Caki2 (cell line): ENCODE measurements at places on chromosomes 1 and 21.

- no peak for DNase-seq
Measured at GRCh38 chr1:112337028-112337531, 58.9 kb upstream of the CTTNBP2NL start.

- no peak for DNase-seq
Measured at GRCh38 chr1:23352096-23352695, 8.1 kb upstream of the HNRNPR start.

DNA sequence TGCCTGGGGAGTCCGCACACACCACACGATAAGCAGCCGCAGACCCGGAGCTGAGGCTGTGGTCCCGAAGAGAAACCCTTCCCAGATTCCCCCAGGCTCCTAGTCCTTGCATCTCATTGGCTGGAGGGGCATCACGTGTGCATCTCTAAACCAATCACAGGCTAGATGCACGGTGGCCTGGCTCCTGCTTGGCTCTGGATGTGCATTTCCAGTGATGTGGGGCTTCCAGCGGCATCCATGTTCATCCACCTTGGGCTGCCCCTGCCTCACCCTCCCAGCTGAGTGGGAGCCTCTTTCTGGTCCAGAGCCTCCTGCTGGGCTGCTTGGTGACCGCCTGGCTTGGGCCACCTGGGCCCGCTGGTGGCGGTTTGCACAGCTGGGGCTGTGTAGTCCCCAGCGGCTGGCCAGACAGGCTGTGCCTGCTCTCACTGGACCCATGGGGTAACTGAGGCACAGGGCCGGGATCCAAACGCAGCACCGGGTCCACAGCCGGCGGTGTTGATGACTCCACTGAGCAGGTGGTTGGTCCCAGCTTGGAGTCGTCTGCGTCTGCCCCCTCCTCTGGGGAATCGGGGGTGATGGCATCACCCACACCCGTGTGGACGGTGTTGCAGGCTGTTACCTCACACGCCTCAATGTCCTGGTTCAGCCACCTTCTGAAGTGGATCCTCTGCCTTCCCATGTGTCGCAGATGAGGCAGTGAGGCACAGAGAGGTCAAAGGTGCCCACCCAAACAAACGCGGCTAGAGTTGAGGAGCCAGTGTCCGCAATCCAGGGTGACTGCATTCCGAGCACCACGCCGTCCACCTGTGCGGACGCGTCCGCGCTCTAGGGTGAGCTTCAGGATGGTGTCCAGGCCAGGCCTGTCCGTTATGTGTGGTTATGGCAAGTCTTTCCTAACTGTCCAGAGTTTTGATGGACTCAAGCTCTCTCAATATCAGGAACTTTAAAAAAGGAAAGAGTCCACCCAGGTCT, 41.3 kb downstream of the COL6A1 start:
- no peak for DNase-seq

GRCh38 chr1:92662048-92662447, 122.9 kb downstream of the EVI5 start:
- no peak for DNase-seq

- DNase-seq: no peak
Measured at GRCh38 chr1:21663951-21664805, 5.0 kb downstream of the RAP1GAP start.

DNA sequence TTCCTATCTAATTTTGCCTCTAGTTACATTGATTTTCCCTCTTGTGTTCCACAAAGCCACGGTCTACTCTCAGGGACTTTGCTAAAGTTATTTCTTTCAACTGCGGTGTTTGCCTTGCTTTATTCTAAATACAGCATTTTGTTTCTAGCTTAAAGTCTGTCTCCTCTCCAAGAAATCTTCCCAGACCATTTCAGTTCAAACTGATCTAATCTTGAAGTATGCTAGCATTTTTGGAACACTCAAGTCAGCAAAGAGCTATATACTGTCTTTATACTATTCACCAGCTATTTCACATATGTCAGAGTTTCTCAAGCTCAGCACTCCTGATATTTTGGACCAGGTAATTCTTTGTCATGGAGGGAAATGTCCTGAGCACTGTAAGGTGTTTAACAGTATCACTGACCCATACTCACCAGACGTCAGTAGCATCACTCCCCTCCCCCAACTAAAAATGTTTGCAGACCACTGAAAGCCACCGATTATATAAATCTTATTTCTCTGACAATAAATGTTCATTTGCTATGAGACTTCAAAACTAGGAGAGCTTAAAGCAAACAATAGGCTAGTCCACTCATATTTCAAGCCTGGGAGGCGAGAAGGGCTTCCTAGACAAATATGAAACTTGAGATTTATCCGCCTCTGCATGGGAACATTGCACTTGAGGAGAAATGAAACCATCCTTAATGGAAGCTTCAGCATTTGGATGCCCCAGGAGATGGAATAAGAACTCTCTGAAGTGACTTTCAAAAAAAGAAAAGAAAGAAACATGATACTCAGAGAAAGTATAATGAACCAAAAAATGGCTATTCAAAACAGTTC, 81.1 kb downstream of the KIAA0319L start:
- no peak for DNase-seq

GRCh38 chr1:204326771-204327300, 32.9 kb downstream of the PLEKHA6 start:
- DNase-seq: no peak

DNA sequence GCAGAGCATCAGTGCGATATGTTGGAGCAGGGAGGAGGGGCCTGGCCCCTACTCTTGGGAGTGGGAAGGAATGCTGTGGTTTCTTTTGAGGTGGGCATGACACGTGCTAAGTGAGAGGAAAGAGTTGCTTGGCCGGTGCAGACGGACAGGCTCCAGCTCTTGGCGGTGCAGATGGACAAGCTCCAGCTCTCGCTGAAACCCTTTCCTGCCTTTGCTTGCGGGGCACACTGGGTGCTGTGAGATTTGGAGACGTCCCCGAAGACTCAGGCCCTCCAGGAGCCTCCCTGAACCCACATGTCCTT, 15.9 kb downstream of the PDXK start:
- DNase-seq: no peak

DNA sequence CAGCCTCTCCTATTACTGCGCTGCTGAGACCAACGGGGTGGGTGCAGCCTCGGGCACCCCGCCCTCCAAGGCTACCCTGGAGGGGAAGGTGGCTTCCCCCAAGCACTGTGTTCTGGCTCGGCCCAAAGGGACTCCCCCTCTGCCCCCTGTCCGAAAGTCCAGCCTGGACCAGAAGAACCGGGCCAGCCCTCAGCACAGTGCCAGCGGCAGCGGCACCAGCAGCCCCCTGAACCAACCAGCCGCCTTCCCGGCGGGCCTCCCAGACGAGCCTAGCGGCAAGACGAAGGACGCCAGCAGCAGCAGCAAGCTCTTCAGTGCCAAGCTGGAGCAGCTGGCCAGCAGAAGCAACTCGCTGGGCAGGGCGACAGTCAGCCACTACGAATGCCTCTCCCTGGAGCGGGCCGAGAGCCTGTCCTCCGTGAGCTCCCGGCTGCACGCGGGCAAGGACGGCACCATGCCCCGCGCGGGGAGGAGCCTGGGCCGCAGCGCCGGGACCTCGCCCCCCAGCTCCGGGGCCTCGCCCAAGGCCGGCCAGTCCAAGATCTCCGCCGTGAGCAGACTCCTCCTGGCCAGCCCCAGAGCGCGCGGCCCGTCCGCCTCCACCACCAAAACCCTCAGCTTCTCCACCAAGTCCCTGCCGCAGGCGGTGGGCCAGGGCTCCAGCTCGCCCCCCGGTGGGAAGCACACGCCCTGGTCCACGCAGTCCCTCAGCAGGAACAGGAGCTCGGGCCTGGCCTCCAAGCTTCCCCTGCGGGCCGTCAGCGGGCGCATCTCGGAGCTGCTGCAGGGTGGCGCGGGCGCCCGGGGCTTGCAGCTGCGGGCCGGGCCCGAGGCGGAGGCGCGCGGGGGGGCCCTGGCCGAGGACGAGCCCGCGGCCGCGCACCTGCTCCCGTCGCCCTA, 533.1 kb downstream of the KIF26B start:
- DNase-seq: no peak

GRCh38 chr1:88982055-88982454, 10.4 kb downstream of the KYAT3 start:
- DNase-seq: no peak

- DNase-seq: no peak
Measured at GRCh38 chr1:27504588-27505419, 14.8 kb upstream of the WASF2 start.

- DNase-seq: no peak
Measured at GRCh38 chr1:50109647-50110075, 941 bp downstream of the ELAVL4 start.

DNA sequence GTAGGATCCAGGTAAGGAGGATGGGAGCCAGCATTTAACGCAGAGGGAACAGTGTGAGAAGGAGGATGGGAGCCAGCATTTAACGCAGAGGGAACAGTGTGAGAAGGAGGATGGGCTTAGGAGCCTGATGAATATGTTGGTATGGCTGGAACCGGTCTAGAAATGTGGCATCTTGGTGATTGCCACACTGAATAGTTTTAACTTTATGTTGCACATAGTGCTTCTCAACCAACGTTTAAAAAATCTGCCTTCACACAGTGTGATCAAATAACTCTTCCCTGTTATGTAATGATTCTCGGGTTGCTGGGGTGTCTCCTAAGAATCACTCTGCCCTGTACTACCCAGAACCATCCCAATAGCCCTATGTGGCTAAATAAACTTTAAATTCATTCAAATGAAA, 146.9 kb upstream of the DUSP10 start:
- no peak for DNase-seq

DNA sequence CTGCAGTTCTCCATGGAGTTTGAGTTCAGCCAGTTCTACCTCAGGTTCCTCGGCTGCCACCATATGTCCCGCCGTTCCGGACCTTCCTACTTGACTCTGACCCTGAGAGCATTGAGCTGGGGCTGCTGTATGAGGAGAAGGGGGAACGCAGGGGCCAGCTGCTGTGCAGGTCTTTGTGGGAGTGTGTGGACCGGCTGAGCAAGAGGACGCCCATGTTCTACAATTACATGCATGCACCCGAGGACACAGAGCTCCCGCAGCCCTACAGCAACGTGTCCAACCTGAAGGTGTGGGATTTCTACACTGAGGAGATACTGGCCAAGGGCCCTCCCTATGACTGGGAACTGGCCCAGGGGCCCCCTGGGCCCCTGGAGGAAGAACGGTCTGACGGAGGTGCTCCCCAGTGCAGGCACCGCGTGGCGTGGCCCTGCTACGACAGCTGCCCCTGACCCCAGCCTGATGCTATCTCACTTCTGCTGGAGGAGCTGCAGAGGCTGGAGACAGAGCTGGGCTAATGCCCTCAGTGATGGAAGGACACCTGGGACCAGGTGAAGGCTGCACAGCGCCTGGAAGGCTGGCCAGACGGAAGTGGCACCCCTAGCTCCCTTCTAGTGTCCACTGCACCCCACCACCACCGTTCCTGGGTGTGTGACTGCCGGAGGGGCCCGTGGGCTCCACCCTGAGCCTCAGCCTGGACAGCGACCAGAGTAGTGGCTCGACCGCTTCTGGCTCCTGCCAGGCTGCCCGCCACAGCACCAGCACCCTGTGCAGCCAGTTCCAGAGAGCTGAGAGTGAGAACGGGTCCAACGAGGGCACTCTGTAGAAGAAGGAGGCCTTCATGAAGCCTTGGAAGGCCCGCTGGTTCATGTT, 20.8 kb upstream of the NPPB start:
- no peak for DNase-seq
